AG04449 (cell line): ENCODE measurements at places on chromosomes 16 and 17.
A peak's percentile ranks its signal among the peaks of the same experiment; 100 is the strongest.

- DNase-seq = no peak
These were observed 144.8 kb downstream of the CDH8 start for GRCh38 chr16:61891460-61891859.

DNA sequence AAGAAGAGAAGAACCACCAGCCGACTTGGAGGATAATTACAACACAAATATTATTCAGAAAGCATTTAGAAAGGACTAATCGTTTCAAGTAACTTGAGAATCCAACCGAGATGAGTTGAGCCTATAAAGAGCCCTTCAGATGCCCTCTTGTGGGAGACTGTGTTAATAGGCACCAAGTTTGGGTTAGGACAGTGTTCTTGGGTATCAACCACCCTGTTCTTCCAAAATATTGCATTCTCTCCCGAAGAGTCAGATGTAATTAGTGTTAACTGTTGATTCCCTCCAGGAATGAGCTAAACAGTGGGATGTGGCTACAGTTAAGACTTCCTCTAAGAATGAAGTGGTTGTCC lies 87.8 kb upstream of the NOL11 start:
- DNase-seq = peak; percentile 26

DNA sequence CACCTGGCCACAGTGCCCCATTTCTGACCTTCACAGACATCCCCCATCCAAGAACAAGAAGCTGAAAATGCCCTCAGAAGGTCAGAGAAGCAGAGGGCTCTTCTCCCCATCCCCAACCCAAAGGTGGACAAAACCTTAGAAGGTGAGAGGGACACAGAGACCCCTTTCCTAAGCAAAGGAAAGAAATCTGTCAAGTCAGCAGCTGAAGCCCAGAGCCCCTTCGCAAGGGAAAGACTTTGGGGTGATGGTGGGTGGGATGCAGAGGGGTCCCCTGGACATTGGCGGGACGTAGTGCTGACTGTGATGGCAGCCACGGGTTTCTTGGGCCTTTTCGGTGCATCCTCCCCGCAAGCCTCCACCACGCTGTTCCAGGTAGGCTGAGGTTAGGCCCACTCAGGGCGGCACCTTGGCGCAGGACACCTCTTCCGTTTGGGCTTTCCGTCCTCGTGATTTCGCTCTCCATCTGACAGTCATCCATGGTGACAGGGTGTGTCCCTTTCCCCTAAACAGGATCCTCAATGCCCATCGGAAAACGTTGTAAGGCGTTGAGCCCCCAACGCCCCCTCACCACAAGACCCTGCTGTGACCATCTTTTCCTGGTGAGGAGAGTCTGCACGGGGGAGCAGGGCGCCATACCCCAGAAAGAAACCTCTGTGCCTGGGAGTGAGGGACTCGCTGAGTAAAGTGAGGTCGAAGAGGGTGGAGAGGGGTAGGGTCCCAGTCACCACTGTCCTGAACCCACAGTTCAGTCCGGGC lies 10.7 kb upstream of the GSDMA start:
- no peak for DNase-seq

GRCh38 chr17:82121660-82122629 lies 23.9 kb upstream of the FASN start:
- no peak for DNase-seq

DNA sequence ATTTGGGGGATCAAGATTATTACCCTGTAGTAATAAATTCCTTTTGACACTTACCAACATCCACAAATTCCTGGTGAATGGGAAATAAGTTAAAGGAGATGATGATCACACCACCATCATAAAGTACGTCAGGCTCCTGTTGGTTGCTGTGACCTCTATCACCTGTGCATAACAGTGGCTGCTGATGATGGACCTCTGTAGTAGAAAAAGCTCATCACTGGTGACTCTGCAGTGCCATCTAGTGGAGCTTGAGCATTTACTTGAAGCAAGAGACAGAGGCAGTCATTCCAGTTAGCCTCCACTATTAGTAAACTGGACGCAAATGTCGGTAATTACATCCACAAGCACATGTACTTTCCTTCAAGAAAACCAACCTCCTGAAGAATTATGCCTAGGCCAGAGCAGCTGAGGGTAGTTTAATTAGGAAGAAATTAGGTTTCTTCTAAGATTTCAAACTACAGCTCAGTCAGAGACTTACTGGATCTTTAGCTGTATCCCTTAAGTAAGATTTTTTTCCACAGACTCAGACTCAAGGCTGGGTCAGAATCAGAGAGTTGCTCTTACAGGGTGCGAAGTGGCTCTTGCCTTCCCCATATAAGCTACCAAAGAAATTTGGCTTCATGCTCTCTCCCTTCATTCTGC lies 39.3 kb downstream of the CYB561 start:
- DNase-seq = peak; percentile 62

- no peak for DNase-seq
These were observed 9.5 kb upstream of the AMZ2 start for GRCh38 chr17:68238164-68238870.

GRCh38 chr17:57944908-57945307 lies 10.3 kb downstream of the CUEDC1 start:
- no peak for DNase-seq

DNA sequence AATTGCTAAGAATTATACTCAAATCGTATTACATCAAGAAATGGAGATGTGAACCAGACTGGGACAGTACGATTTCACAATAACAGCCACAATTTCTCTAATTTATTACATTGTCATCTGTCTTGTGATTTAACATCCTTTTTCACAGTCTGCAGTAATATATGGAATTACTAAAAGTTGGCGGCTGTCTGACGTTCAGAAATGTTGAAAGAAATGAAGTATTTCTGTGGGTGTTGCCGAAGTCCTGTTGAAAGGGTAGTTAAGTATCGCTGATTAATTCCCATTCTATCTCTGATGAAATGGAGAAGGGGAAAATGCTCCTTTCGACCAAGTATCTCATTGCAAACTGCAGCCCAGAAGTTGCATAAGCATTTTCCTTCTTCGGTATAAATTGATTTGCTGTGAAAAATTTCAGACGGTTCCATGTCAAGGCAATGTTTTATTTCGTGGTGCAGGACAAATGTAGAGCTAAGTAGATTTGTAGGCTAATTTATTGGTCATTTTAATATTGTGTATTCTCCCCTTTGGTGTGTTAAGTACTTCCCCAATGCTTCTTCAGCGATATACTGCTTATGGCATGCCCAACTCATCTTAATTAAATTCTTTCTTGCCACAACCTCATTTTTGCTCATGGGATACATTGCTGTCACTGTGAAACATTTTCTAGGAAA lies 775.2 kb upstream of the RBFOX1 start:
- DNase-seq = no peak

DNA sequence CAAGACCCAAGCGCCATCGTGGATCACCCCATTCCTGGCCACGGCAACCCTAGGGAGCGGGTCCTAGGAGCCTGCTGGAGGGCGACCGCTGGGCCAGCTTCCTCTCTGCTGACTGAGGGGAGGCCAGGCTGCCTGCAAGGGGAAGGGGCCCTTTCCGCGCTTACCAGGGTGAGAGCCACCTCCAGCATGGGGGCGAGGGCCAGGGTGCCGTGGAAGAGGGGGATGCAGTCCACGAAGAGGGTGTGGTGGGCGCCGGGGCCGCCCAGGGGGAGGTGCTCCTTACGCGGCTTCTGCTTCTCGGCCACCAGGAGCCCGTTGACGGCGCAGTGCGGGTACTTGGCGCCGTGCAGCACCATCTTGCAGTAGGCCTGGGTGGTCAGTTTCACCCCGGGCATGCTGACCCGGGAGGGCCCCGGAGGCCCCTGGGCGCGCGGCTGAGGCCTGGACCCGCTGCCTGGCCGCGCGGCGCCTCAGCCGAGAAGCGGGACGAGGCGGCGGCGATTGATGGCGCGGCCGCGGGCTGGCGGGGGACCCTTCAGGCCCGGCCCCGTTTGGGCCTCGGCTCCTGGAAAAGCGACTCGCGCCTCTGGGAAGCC lies 345 bp downstream of the EMC8 start:
- no peak for DNase-seq

- DNase-seq = no peak
These were observed 28.1 kb downstream of the MEAK7 start for GRCh38 chr16:84476401-84476800.

- DNase-seq = no peak
These were observed 28.4 kb upstream of the MAP3K14 start for GRCh38 chr17:45345246-45345553.

- DNase-seq = no peak
These were observed 5.7 kb downstream of the DHRS7B start for GRCh38 chr17:21132428-21132827.

GRCh38 chr16:10881479-10882030 lies 4.6 kb downstream of the CIITA start:
- DNase-seq = no peak

GRCh38 chr17:57009737-57010445 lies 32.0 kb downstream of the SCPEP1 start:
- no peak for DNase-seq

- DNase-seq = no peak
These were observed 16.7 kb upstream of the FOXJ1 start for GRCh38 chr17:76157759-76158158.

DNA sequence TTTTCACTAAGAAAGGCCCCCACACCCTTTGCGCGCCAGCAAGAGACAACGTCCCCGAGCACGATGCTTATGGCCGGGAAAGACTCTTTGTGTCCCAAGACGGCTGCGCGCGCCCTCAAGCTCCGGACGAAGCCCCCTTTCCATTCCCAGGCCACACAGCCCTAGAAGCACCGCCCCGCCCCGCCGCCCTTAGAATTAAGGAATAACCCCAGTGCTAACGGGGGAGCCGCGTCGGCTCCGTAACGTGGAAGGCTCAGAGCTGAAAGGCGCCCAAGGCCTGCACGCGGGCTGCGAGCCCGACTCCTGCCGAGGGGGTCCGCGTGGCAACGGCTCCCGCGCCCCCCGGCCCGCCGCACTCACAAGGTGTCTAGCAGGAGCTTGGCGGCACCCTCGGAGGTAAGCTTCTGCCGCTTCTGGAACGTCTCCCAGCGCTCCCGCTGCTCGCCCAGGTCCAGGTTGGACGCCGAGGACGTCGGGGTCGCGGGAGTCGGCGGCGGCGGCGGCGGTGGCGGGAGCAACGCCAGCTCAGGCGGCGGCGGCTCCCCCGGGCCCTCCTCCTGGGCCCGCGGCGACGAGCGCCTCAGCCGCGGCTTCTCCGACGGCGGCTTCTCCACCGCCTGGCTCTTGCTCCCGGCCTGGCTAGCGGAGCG lies 477 bp downstream of the CENPV start:
- DNase-seq = no peak
